ENCODE measurements at places on chromosomes 5 and 9.

- DNase-seq: no peak
These were observed 302.1 kb downstream of the PARP8 start for GRCh38 chr5:50968356-50969149.

DNA sequence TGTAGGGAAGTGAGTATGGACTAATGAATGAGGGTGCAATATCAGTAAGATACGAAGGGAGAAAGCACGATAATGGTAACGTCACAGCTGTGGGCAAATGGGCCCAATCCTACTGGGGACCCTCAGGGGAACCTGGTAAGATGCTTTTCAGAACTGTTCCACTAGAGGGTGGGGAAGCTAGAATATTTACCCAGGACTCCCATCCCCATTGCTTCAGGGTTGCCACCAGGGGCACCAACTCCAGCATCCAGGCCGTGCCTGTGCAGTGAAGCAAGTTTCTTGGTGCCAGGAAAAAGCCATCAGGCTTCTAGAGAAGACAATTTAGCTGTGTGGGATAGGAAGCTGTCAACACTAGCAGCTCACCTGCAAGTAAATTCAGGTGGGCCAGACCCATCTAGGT is 409.3 kb downstream of the AGTPBP1 start:
- no peak for DNase-seq

GRCh38 chr9:100170085-100170484 is 71.0 kb downstream of the INVS start:
- DNase-seq: no peak

GRCh38 chr5:178801021-178801420 is 58.7 kb upstream of the ZNF354B start:
- no peak for DNase-seq

GRCh38 chr5:10091701-10092100 is 158.0 kb downstream of the ATPSCKMT start:
- no peak for DNase-seq

GRCh38 chr9:114285166-114285867 is 37.6 kb upstream of the ORM1 start:
- no peak for DNase-seq

GRCh38 chr5:143652108-143652700 is 159.8 kb upstream of the HMHB1 start:
- no peak for DNase-seq

GRCh38 chr9:20264896-20265295 is 357.4 kb downstream of the MLLT3 start:
- no peak for DNase-seq

GRCh38 chr9:87497080-87497603 is 525 bp upstream of the DAPK1 start:
- DNase-seq: no peak

DNA sequence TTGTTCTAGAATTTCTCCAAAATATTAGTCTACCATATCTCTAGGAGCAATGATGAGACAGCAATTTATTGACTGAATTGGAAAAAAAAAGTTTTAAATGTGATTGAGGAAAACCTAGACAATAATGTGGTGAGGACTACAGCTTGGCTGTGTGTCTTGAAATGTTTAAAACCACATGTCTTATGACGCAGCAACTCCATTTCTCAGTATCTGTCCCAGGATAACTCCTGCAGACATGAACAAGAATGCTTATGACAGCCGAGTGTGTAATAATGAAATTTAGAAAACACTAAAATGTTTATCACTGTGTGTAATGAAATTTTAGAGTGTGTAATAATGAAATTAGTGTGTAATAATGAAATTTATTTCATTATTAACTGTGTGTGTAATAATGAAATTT is 254.1 kb upstream of the DAPK1 start:
- DNase-seq: no peak

- no peak for DNase-seq
These were observed 243.9 kb upstream of the SLC30A5 start for GRCh38 chr5:68849906-68850305.

DNA sequence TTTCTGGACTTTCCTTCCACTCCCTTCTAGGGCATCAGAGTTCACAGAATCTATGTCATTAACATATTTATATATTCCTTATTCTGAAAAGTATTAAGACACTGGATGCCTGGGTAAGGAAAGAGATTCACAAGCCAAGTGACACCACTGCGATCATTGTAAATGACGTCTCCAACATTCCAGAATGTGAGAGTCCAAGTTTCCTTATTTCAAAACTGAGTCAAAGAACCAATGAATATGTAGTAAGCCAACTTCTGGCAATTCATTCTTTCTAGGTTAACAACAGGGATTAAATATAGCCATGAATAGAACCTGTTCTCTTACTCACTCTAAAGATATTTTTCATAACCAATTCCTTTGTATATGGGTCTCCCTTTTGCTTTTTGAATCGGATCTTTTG is 18.1 kb downstream of the RAI14 start:
- no peak for DNase-seq

- DNase-seq: no peak
These were observed 10.5 kb downstream of the HABP4 start for GRCh38 chr9:96460470-96460869.
